Stimulated activated CD4-positive, alpha-beta T cell treated with anti-CD3 and anti-CD28 coated beads, Interleukin-15, amount 100 ng/mL, for 1 hour (primary cell): ENCODE measurements at places on chromosomes 2 and 18.

DNA sequence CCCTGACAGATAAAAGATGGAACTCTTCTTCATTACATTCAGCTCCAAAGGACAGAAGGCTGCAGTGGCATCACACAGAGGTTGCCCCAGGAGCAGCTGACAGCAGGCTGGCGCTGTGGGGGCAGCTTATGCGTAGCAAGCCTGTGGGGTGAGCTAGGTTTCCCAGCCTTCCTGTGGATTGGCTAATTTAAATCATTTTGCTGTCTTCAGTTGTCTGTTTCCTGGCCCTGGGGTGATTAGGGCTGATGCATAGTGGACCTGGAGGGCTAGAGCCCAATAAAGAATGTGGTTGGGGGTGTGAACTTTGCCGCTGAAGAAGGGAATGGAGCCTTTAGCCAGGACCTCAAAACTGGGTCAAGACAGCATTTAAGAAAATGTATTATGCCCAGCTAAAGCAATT lies 1038.0 kb downstream of the SOCS6 start:
- no peak for DNase-seq

DNA sequence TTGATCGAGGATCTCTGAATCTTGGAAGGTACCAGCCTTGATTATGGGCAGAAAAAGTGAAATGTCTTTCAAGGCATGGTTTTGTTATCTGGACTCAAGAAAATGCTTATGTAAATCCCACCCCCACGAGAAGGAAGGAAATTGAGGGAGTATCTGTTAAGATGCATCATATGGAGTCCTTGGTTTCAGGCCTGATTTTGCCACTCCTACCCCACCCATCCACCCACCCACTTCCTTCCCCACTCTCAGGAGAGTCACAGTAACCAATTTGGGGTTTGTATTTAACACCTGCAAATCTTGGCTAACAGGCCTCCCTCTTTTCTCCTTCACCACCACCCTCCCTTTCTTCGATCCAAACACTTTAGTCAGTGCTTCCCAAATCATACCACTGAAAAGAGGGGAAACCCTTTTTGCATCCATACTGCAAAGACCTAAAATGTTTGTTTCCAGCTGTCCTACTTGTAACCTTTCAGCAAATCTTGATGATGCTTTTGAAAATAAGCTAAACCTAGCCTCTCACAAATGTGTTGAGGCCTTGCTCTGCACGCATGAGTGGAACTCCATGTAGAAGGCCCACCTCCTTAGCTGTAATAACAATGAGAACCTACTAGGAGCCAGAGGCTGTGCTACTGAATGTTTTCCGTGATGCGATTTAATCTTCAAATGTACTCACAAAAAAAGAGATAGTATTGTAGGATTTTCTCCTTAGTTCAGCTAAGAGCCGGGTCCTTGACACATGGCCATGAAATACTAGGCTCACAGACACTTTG lies 34.8 kb downstream of the POU3F3 start:
- no peak for DNase-seq

DNA sequence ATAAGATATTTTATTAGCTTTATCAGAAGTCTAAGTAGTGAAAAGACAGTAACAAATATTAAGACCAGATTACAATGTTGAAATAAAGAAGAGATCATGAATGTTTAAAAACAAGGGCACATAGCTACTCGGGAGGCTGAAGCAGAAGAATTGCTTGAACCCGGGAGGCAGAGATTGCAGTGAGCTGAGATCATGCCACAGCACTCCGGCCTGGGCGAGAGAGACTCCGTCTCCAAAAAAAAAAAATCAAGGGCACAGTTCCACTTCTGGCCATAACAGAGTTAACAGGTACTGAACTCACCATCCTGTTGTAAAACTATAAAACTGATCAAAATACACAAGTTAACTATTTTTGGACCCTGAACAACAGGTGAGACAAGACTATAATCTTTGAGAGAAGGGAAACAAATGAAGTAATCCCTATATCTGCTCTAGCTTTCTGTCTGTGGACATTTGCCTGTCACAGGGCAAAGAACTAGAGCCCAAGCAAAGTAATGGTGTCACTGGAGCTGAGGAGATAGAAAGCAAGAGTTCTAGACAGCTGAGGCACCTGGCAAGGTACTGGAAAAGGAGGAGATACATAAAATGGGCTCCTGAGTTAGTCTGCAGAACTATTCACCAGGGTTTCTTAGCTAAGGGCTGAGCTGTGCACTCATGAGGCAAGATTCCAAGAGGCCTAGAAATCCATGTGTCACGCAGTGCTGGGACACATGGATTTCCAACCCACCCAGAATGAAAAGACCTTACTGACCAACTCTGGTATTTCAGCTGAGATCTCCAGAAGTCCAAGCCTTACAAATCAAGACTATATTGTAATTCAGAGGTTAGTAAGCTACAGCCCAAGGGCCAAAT lies 15.2 kb downstream of the MMADHC start:
- DNase-seq = no peak

DNA sequence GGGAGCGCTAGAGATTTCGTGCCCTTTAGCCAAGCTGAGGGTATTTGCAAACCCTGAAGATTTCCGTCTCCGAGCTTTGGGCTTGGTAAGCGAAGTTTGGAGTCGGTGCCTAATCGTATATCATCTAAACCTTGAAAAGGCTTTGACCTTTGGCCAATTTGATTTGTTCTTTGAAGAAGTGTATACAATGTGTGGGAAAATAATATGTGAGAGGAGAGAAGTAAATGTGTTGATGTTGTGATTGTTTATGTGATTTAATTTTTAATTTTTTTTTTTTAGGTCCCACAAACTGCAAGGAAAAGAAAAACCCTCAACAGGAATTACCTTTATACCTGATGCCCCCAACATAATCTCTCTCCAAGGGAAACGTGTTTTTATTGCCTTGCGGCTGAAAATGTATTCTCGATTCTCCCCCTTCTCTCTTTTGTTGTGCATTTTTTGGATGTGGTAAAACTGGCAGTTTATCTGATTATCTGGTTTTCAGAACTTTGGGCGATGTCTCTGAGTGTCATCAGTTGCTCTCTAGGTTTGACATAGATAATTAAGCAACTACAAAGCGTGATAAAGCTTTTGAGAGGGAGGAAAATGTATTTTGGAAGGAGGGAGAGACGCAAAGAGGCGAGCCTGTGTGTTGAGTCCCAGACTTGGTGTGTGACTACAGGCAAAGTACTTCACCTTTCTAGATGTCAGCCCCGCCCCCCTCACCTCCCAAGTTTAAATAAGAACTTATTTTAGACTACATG lies 912 bp upstream of the FBXO11 start:
- no peak for DNase-seq

GRCh38 chr18:34650121-34650545 lies 60.0 kb upstream of the DTNA start:
- DNase-seq = no peak

GRCh38 chr2:191938779-191939178 lies 91.9 kb upstream of the CAVIN2 start:
- no peak for DNase-seq

- DNase-seq = no peak
Measured at GRCh38 chr18:36321658-36322407, 24.3 kb downstream of the FHOD3 start.

DNA sequence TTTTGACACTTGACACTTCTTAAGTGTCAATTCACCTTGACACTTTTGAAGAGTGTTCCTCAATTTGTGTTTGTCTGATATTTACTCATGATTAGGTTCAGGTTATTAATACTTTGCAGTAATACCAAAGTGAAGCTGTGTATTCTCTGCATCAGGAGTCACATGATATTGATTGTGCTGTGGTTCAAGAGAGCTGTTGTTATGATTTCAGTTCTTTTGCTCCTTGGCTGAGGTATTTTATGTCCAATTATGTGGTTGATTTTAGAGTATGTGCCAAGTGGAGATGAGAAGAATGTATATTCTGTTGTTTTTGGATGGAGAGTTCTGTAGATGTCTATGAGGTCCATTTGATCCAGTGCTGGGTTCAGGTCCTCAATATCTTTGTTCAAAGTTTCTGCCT lies 17.2 kb downstream of the EHBP1 start:
- no peak for DNase-seq

DNA sequence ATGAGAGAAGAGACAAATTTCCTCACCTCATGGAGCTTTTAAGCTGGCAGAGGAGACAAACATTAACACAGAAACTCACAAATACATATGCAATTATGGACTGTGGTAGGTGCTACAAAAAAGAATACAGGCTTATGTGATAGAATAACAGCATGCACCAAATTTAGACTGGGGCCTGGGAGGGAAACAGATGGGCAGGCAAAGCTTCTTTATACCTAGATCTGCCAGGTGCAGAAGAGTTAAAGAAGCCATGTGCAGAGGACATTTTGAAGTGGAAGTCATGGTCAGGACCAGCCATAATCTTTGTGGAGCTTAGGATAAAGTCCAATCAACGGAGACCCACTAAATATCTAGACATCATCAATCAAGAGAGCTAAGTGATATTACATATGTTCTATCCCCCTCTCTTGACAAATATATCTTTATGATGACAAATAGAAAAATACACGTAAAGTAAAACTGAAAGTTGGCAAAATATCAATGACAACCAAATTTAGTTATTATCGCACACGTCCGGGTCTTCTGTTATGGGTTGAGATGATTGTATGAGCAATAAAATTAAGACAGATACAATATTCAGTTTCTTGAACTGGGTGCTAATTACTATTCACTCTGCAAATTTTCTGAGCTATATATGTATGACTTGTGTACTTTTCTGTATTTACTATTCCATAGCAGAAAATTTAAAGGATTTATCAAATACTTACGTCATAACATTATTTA lies 44.1 kb downstream of the CD28 start:
- no peak for DNase-seq

DNA sequence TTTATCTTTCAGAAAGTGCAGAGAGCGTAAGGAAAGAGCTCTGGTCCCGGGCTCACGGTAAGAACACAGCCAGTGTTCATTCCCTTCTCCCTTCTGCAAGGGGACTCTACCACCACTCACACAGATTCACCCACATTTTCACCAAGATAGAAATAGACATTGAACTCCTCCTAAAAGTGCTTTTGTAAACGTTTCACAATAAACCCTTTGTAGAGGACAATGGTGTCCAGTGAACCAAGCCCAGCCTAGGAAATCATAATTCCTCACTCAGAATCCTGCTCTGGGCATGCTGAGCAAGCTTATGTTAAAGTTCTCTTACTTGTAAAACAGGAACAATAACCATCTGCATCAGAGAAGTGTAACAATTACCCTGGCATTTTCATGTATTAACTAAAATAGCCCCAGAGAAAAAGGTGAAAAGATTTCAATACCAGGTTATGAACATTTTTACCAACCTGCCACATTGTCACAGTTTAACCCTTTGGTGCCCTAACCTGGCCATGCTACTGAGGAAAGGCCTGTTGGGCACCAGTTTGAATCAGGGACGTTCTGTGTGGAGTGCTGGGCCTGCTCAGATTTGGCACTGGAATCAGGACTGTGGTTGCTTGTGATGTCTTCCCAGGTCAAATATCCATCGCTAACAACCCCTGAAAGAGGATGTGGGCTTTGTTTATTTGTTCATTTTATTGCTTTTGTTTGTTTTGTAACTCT lies 22.5 kb upstream of the NDUFV2 start:
- no peak for DNase-seq

DNA sequence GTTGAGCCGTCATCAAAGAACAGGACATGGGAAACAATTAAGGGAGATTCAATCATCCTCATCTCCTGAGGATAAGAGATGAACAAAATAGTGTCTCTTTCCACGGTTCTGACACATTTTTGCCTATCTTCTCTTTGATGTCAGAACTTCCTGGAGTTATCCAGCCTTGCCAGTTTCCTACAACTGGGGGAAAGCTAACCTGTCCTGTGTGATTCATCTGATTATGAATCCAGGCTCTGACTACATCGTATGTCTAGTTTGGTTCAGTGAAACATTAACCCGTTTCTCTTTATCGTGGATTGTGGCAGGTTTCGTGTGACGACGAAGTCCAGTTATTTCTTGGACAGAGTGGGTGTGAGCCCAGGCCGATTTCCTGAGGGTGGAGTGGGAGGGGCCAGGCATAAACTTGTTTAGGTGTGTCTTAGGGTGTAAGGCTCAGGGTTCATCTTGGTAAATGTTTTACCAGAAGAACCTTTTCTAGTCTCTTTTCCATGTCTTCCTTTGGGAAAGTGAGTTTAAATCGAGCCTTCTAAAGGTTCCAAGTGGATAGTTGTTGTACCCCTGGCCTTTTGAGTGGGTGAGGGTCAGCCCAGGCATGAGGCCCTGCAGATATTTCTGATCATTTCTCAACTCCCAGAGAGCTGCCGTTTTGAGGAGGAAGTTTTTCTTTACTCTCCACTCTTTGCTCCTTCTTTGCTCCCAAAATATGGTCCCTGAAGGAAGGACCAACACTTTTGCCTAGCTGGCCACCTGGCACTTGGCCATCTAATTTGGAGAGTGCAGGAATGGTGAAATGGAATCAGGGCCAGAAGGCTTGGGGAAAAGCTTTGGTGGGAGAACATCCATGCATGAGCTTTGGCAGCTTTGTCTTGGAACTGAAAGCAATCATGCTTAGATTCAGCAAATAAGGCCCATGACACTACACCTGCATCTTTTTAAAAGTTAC lies 50.4 kb upstream of the FZD5 start:
- no peak for DNase-seq
